ENCODE measurements at places on chromosomes 5 and 9. TPM values are rescaled to one million over a fixed set of nuclear protein-coding genes. Genes with fewer than 3 reads are reported as not detected.
A peak's percentile ranks its signal among the peaks of the same experiment; 100 is the strongest.

DNA sequence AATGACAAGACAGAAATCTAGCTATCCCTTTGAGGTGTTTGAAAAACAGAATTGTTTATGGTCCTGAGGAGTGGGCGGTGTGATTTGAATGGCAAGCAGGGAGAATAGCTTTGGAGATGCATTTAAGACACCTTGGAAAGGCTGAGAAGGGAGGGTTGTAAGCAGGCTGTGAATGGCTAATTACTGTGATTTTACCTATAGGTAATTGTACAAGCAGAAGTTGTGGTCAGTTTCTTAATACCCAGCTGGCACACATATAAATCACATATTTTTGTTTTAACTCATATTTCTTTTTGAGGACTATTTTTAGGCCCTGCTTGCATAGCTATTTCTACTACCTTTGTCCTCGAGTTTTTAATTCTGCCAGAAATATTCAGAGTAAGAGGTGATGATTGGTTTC, 248.6 kb downstream of the KDM4C start:
- H3K4me1 ChIP-seq: no peaks in the 10 kb centered on the region
- DNase-seq: no peak
- peaks cover 4% of the 10 kb centered on the region for H3K36me3 ChIP-seq
- no peak overlapping the region for H3K4me3 ChIP-seq

GRCh38 chr5:176550275-176550831, 1.2 kb downstream of the CDHR2 start:
- H3K4me1 ChIP-seq: no peaks in the 10 kb centered on the region
- no peak for DNase-seq
- H3K4me3 ChIP-seq: no peak overlapping the region

- DNase-seq: no peak
- H3K4me1 ChIP-seq: no peaks in the 10 kb centered on the region
- no peak overlapping the region for H3K27ac ChIP-seq
- H3K27me3 ChIP-seq: no peaks in the 10 kb centered on the region
- H3K36me3 ChIP-seq: no peaks in the 10 kb centered on the region
Observed at GRCh38 chr5:166251786-166252185, 2039.7 kb upstream of the WWC1 start.

GRCh38 chr9:110141227-110141793, 66.6 kb downstream of the C9orf152 start:
- H3K27ac ChIP-seq: no peak overlapping the region
- H3K36me3 ChIP-seq: peaks cover 2% of the 10 kb centered on the region
- peaks cover 16% of the 10 kb centered on the region for H3K4me1 ChIP-seq
- H3K27me3 ChIP-seq: no peaks in the 10 kb centered on the region
- DNase-seq: peak; percentile 64

GRCh38 chr5:76532973-76533372, 90.2 kb downstream of the F2RL2 start:
- peaks cover 2% of the 10 kb centered on the region for H3K27me3 ChIP-seq
- H3K36me3 ChIP-seq: no peaks in the 10 kb centered on the region
- H3K4me3 ChIP-seq: no peak overlapping the region
- DNase-seq: no peak
- no peaks in the 10 kb centered on the region for H3K4me1 ChIP-seq
- H3K27ac ChIP-seq: no peak overlapping the region

DNA sequence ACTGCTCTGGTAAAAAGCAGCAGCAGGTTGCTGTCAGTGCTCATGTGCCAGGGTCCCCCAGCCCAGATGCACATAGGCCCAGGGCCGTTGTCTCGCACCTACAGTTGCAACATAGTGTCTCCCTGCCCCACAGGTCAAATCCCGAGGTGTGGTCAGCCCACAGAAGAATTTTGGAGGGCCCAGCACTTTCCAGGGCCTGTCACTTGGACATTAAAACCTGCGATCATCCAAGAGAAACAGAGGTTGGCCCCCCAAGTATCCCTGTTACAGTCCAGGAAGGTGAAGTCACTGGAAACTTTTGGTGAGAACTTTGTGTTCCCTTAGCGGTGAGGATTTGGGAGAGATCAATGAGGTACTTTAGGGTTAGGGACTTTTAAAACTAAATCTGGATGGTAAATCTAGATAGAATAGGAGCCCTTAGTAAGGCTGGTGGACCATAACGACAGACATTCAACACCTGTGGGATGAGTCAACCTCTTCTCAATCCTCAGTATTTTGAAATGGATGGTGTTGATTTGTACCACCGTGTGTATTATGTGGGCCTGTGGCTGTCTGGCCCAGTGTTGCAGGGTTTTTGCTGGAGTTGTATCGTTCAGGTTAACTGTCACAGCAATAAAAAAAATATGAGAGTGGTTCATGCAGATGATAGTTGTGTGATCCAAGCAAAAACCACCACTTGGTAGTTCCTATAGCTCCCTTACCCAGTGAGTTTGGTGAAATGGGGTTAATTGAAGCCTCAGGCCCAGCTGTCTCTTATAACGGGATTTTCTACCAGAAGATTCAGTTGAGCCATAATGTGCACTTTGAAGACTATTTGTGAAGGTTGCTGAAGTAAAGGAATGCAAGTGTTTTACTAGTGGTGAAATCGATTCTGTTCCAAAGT, 19.2 kb downstream of the OR2S2 start:
- H3K27me3 ChIP-seq: no peaks in the 10 kb centered on the region
- DNase-seq: no peak
- no peak overlapping the region for H3K27ac ChIP-seq
- H3K36me3 ChIP-seq: no peaks in the 10 kb centered on the region

- DNase-seq: no peak
- H3K36me3 ChIP-seq: no peaks in the 10 kb centered on the region
- peak overlapping the region; percentile 47 for H3K4me3 ChIP-seq
- no peak overlapping the region for H3K27ac ChIP-seq
Observed at GRCh38 chr5:100890461-100891008, 12.5 kb downstream of the ST8SIA4 start.

DNA sequence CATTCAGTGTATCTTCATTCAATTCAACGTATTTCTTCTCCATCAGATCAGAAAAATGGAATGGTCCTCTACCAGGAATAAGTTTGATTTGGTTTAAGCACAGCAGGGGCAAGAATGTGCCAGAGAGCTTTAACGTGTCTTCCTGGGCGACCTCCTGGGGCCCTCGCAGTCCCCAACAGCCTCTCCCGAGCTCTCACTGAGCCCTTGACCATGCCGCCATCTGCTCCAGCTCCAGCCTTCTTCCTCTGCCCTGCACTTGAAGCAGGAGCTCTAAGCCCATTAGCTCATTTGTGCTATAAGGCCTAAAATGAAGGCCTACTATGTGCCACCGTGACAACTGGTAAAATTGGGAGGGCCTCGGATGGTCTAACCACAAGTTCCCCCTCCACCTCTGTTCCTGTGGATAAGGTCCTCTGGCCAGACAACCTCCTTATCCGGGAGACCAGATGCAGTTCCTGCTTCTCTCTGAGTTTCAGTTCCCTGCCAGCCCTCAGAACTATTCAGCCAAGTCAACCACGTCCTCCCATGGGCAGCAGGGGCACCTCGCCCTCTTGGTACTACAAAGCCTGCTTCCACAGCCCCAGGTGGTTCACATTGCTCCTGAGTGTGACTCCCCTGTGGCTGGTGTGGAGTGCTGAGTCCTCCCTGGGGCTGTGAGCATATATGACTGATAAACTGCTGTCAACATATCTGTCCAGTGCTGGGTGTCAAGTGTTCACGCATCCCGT, 35.8 kb downstream of the C5orf15 start:
- no peaks in the 10 kb centered on the region for H3K4me1 ChIP-seq
- H3K36me3 ChIP-seq: no peaks in the 10 kb centered on the region
- no peak for DNase-seq

The PCDHGA11 gene
- 3.7 TPM for total RNA-seq

The PCDHGA4 gene
- total RNA-seq: 2.4 TPM

The CYSRT1 gene
- 0.32 TPM for total RNA-seq
